Kasumi-1 (cell line): ENCODE measurements at places on chromosomes 6 and 20.

- DNase-seq, result no peak
Observed at GRCh38 chr6:56065408-56065807, 182.0 kb downstream of the COL21A1 start.

- DNase-seq, result peak; percentile 33
Observed at GRCh38 chr20:8790442-8791074, 278.3 kb upstream of the PLCB4 start.

GRCh38 chr6:141388666-141389065, 744.1 kb upstream of the GJE1 start:
- no peak for DNase-seq

DNA sequence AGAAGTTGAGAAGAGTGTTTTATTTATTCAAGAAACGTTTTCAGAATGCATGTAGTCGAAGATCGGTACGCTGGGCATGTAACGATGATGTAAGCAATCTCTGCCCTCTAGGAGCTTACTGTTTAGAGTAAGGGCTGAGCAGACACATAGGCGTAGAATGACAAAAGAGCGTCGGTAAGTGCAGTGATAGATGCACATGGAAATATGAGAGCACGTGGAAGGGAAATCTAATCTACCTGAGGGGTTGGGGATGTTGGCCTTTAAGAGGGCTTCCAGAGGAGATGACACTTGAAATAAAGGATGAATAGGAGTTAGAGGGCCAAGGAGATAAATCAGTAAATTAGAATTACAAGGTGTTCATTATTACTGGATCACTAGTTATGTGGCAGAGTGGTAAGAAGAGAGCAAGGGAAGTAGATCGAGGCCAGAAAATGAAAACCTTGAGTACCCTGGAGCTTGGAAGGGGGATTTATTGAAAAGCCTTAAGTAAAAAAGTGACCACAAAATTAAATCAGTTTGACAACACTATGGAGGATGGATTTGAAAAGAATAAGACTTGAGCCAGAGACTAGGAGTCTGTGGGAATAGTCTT, 782 bp downstream of the TRMT11 start:
- DNase-seq, result no peak

DNA sequence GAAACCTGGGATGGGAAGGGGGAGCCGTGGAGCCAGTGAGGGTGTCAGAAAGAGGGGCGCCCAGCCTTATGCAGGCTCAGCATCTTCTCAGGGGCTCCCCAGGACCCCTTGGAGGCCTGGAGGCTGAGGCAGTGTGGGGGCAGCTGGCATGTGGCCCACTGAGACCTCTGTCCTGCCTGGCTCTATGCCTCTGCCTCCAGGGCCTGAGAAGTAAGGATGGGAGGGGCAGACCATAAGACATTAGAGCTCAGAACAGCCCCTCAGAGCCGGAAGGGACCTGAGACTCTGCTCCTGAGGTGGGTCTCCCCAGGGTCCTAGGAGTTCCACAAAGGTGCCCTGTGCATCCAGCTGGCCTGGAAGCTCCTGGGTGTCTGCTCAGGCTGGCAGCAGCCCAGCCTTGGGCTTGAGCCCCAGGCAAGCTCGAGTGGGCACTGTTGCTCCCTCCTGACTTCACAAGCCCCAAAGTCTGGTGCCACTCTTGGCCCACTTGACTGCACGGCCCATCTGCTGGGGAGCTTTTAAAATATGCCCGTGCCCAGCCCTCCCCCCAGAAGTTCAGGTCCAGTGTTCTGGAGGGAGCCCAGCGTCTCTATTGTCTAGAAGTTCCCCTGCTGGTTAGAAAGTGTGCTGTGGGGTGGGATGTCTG, 126.8 kb downstream of the GRM4 start:
- DNase-seq, result no peak

DNA sequence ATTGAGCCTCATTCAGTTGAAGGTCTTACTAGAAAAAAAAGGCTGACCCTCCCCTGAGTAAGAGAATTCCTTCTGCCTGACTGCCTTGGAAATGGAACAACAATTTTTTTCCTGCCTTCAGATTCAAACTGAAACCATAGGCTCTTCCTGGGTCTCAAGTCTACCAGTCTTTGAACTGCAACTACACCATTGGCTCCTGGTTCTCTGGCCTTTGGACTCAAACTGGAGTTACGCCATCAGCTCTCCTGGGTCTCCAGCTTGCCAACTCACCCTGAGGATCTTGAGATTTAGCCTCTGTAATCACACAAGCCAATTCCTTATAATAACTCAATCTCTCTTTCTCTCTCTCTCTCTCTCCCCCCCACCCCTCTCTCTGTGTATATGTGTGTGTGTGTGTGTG, 36.0 kb upstream of the SNX9 start:
- no peak for DNase-seq

DNA sequence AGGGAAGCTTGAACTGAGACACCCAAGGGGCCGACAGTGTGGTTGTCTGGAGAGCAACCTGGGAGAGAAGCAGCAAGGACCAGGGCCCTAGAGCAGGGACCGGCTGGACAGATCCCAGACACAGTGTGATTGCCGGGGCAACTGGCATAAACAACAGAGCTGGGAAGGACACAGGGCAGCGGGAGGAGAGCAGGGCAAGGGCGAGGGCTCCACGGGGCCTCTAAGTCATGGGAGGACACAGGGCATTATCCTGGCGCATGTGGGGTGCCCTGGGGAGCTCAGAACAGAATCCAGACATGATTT, 31.1 kb upstream of the CCR6 start:
- DNase-seq, result no peak

GRCh38 chr20:58697867-58698703, 5.5 kb downstream of the NPEPL1 start:
- DNase-seq, result no peak

GRCh38 chr6:137316626-137317025, 97.4 kb upstream of the IFNGR1 start:
- no peak for DNase-seq

- DNase-seq, result no peak
Observed at GRCh38 chr6:106628658-106629102, 618 bp downstream of the RTN4IP1 start.

- no peak for DNase-seq
Observed at GRCh38 chr20:15346657-15347280, 1009.4 kb upstream of the FLRT3 start.

DNA sequence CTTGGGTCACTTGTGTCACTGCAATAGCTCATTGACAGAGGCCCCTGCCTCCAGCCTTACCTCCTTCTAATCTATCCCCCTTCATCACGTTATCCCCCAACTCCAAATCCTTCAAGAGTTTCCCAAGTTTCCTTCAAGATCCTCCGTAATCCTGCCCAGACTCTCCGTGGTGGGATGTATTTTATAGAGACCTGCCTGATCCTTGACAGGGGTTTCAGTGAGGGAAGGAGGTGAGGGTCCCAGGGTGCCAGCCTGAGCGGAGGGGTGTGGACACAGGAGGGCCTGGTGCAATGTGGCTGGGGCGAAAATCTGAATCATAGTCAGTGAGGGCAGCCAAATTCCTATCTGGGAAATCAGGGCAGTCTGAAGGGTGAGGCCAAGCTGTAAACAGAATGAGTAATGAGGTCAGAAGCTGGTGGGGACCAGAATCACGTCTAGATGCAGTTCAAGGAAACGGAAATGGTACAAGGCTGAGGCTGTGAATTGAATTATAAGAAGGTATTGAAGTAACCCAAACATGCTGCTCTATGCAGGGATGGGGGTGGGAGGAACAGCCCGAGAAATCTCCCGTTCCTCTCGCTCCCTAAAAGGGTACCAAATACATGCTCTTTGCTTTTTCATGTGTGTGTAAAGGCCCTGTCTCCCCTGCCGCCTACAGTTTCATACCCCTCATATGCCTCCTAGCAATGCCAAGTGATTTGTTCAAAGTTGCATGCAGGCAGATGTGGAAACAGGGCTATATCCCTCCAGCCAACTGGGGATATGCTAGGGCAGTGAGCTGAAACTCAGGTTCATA, 35.4 kb upstream of the PIM1 start:
- no peak for DNase-seq

DNA sequence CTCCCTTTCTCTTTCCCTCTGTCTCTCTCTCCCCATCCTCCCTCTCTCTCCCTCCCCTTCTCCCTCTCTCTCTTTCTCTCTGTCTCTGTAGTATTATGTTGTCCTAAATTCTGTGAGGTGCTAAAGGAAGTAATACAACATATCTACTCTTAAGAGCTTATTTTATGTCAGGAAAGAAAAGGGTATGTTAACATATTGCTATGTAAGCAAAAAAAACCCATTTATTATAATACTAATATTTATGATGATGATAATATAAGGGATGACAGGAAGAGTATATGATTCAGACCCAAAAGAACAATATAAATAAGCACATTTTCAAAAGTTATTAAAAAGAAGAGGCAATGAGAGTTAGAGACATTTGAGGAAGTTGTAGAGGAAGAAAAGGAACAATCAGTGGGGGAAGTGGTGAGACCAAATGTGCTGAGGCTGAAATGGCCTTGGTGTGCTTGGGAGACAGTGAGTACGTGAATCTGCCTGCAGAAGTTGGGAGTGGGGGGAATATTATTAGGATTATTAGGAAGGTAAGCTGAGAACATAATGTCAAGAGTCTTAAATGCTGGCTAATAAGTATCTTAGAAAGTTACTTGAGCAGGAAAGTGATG, 303.6 kb upstream of the FERMT1 start:
- DNase-seq, result peak; percentile 59
